ENCODE measurements at places on chromosomes 1 and 21.

DNA sequence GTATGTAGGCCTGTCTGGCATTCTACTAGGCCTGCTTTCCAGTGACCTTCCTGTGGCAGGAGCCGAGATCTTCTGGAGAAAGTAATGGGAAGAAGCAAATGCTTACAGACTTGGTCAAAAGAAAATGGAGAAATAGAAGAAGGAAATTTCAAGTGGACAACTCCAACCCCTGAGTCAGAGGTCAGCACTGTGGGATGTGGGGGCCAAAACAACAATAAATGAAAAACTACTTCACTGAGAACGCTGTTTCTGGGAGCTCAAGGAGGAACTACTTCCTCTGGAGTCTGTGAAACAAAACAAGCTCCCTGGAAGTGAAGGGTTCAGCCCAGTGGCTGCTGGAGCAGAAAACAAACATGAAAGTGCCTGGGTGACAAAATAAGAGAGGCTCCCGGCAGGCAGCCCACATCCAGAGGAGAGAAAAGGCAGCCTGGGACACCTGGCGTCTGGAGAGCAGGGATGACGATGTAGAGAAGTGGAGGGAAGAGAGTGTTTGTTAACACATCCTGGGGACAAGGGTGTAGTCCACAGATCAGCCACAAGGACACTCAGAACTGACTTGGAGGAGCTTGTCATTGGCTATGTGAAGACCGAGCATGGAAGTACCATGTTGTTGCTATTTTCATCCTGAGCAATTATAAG is 355.2 kb downstream of the SMYD3 start:
- DNase-seq = no peak

DNA sequence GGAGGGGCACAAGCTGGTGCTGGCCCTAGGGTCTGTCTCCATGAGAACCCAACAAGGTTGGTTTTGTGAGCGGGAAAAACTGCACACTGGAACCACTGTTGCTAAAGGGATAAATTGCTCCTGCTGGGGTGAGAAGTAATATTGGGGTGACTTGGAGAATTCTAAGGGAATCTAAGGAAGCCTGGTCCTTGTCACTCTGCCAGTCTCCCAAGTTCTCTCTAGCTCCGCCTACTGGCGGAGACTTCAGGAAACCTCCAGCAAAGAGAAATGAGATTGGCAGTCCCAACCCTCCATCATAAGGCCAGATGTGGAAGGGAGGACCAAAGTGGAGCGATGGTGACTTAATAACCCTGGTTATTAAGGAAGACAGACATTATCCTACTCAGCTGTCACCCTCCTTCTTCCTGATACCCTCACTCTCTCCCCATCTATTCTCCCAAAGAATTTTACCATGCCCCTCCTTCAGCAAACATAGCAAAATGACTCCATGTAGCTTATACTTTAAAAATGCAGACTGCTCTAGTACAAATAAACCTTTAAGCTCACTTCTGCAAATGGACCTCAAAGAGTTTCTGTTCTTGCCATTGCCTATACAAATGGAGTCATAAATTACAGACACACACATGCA is 2.7 kb downstream of the LCE1F start:
- no peak for DNase-seq

GRCh38 chr1:182721525-182721924 is 37.1 kb upstream of the RGS8 start:
- no peak for DNase-seq

GRCh38 chr1:224524679-224525078 is 90.1 kb upstream of the WDR26 start:
- DNase-seq = no peak

- DNase-seq = peak; percentile 68
Observed at GRCh38 chr1:96236156-96236739, 485.3 kb upstream of the PTBP2 start.

- no peak for DNase-seq
Observed at GRCh38 chr1:83065952-83066727, 932.8 kb downstream of the TTLL7 start.

GRCh38 chr1:94799206-94799605 is 21.0 kb upstream of the SLC44A3 start:
- DNase-seq = no peak

- no peak for DNase-seq
Observed at GRCh38 chr1:116502671-116503314, 68.0 kb downstream of the CD58 start.

DNA sequence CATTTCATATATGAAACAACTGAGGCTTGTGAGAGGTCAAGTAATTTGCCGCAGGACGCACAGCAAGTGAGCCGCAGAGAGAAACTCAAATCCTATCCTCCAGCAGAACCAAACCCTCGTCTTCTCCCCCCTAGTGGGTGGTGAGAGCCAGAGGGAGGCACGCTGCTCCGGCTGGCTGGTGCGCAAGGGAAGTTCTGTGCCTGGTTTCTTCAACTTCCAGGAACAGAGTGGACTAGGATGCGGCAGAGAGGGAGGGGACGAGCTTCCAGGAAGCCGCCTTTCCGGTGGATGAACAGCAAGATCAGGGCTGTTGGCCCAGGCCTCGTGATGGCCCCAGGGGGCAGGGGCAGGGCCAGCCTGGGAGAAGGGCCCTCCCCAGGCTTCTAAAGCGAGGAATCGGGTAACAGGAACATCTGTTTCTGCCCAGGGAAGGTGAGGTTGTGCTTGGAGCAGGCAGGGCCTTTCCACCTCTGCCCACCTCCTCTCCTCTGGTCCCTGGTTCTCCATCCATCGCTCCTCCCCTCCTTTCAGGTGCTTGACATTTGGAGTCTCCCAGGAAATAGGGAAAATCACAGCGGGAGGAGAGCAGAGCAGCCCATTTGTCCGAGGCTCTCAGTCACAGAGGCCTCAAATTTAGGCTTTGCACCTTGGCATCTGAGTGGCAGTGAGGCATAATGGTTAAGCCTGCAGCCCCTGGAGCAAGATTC is 16.8 kb upstream of the PDIK1L start:
- DNase-seq = no peak

GRCh38 chr1:184972315-184973055 is 1.8 kb downstream of the NIBAN1 start:
- DNase-seq = no peak

DNA sequence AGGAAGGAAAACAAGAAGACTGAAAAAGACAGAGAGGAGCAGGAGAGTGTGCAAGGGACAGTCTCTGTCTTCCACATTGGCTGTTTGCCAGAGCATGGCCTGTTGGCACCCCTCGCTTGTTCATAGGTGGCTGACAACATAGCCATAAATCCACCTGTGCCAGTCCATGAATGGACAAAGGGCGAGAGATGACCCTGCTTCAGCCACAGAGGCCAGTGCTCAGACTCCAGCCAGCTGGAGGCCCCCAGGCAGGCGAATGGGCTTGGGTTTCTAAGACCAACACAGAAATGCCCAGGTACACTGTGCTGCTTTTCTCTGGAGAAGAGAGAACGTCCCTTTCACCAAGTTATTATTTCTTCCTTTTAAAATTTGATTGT is 60.6 kb downstream of the RIPK4 start:
- no peak for DNase-seq

DNA sequence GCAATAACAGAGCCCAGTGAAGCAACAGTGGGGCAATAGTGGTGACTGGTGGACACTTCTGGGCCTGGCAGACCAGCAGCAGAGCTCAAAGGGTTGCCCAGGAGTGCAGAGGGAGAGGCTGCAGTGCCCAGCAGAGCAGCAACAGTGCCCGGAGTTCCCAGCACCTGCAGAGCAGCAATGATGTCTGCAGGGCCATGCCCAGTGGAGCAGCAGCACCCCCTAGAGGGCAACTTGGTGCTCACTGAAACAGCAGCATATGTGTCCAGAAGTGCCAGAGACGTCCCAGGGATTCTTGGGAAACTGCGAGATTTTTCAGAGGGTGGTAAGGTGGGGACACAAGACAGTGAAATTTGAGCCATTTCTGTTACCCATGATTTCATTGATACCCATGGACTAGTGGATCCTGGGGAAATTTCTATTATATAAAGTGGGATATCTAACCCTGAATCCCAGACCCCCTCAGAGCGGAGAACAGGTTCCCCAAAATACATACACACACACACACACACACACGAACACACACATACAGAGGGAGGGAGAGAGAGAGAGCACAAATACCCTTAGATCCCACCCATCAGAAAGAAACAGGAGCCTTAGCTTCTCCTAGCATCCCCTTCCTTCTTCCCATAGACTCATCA is 156.9 kb upstream of the GJB5 start:
- DNase-seq = no peak

DNA sequence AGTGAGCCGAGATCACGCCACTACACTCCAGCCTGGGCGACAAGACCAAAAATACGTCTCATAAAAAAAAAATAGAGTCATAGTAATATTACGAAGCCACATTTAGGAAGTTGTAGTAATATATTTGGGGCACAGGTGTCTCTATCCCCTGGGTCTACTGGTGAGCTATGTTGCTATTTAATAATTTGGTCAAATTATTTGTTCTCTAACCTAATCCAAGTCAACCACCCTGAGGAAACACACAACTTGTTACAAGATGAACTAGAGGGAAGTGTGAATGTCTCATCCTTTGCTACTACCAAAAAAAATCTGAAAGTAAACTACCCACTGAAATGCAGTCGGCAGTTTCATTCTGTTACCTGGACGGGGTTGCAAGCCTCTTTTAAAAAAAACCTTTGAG is 35.3 kb downstream of the RGS8 start:
- no peak for DNase-seq

DNA sequence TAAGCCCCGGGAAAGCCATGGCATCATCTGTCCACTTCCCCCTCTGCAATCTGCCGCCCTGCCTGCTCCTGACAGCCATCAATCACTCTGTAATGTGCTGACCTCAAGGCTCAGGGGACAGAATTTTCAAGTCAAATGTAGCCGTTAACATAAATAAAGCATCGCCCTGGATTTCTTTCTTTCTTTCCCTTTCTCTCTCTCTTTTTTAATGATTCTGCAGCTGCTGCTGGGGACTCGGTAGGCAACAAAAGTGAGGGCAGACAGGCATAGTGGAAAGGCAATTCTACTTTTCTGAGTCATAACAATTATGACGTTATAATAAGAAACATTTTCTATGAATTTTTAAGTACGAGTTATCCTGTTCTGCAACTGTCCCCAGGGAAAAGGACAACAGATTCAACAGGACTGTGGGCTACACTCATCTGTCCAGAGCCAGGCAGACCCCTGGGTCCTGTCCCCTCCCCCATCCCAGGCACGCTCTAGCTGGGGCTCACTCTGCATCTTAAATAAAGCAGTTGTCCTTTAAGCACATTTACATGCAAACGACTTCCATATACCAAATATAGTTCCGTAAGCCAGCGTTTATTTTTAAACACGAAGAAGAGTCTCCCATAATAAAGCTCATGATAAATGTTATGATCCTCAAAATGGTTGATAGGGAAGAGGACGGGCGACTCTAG is 78.7 kb downstream of the SSBP3 start:
- no peak for DNase-seq

GRCh38 chr1:229853751-229854150 is 213.3 kb upstream of the GALNT2 start:
- DNase-seq = no peak

DNA sequence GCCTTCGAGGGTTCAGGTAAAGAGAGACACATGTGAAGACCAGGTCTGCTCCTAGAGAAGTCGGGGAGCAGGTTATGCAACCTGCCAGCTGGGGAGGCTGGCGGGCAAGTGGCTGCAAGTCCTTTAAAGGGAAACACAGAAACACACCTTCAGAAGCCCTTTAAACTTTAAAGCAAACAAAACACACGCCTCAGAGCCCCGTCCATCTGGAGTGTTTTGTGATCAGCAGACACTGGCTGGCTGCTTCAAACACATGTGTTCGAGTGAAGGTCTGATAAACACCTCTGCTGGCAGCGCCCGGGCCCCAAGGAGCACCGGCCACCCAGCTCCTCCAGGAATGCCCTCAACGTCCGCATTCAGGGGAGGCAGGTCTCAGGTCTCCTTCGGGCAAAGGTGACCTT is 15.2 kb downstream of the RIPK4 start:
- no peak for DNase-seq

GRCh38 chr1:225780630-225781029 is 3.0 kb downstream of the SRP9 start:
- DNase-seq = no peak

All from glomerular endothelial cell (primary cell).